ENCODE measurements at places on chromosomes 2 and 18.

DNA sequence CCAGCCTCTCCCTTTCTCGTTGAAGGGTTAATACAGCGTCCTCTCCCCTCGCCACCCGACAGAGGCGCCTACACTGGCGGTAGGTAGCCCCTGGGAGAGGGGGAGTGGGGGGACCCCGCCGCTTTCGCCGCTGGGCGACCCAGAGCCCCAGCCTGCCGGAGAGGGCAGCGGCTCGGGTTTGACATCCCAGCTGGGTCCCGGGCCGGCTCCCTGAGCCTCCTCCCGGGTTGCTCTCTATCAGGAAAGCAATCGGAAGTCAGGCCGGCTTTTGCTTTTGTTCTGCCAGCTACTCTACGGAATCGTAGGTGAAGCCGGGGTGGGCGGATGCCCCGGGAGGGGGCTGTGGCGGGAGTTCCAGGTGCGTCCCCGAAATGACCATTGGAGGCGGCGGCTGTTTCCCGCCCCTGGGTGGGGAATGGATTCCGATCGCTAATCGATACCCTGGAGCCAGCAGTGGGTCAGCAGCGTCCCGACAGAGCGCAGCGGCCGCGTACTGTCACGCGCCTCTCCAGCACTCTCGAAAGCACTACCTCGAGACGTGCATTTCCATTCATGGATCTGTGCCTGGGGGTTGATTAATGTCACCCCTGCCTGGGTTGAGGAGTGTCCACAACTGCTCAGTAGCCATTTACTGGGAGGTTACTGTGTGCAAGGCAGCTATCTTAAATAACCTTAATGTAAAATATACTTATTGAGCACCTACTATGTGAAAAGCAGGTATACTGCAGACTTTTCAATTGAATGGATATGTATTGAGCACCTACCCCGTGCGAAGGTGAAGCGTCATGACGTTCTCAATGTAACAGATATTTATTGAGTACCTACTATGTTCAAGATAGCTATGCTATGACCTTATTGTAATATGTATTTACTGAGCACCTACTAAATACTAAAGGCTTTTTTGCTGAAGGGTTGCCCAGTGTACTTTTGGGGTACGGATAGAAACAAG, 1.1 kb downstream of the MAPK4 start:
- no peak for DNase-seq

DNA sequence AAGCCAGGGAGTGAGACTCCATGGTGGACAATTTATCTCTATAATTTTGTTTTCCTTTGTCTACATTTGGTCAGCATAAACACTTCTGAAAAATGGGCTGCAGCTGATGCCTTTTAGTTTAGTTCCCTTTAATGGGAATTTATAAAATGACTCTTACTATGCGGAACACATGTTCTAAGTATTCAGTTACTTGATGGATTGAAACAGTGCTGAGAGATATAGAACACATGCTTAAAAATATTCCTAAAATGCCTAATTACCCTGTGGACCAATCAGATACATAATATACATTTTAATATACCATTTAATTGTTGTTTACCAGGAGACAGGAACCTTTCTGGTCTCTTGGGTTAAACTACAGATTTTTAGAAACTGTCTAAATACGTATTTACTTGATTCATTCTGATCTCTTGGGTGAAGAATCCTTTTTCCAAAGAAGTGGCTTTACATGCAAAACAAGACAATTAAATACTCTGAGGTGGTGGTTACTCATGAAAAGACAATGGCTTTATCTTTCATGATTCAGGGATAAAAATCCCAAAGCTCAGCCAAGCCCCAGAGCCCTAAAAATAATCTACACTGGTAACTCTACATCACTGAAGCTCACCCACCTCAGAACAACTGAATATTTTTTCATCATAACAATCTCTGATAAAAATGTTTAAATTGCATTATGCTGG, 128.1 kb upstream of the SERTAD2 start:
- no peak for DNase-seq

DNA sequence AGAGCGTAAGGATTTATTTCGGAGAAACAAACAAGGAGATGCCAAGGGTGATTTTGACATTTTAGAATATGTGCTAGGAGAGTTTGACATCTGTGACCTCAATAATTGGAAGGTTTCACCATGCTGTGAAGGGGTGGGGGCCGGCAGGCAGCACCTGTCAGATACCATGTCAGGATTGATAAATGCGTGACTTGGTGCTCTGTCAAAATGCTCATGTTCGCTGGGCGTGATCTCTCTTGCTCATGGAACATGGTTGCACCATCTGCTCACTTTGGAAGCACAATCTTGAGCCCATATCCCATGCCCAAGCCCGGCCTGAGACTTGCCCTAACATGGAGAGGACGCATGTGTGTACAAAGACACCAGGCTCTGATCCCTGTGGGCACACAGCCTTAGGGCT, 347.6 kb downstream of the RNF144A start:
- DNase-seq, result no peak

DNA sequence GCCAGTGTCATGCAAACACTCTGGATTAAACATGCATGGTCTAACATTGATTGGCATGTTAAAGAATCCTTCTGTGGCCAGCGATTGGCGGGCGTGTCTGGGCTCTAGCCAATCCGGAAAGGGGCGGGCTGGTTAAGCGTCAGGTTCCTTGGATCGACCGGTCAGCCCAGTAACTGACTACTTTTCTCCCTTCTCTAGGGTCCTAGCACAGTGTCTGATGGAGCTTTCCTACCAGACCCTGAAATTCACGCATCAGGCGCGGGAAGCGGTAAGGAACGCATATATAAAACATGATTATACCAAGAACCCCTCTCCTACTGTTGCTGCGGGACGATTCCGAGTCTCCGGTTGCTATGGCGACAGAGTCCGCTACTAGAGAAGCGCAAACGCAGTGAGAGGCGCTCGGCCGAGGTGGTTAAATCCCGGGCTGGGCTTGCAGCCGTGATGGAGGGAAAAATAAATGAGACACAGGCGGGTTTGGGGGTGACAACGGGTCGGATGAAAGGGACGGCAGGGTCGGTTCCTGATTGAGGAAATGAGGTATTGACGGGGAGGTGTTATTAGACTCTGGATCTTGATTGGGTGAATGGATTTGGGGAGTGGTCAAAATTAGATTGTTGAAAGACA, 29.4 kb downstream of the KATNAL2 start:
- peak; percentile 51 for DNase-seq

GRCh38 chr2:215530191-215530968, 94.5 kb upstream of the FN1 start:
- no peak for DNase-seq

DNA sequence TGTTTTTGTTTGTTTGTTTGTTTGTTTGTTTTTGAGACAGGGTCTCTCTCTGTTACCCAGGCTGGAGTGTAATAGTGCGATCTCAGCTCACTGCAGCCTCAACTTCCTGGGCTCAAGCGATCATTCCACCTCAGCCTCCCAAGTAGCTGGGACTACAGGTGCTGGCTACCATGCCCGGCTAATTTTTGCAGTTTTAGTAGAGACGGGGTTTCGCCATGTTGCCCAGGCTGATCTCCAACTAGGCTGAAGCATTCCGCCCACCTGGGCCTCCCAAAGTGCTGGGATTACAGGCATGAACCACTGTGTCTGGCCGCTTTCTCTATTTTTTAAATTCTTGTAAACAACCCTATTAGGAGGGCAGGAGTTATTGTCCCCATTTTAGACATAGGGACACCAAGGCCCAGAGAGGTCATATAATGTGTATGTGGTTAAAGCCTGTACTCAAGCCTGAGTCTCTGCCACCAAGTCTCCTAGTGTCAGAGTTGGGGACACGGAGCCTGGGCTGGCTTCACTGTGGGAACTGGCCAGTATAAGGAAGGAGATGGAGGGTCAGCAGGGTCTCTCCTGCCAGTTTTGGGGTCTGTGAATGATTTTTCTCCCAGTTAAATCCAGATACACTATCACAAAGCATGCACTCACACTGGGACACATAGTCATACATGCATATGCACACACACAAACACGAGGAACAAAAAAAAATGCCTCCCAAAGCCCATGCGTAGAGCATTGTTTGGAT, 27.5 kb upstream of the MCFD2 start:
- DNase-seq, result no peak

Measured in stimulated activated CD4-positive, alpha-beta T cell treated with anti-CD3 and anti-CD28 coated beads, Interleukin-4, amount 100 ng/mL, for 1 hour (primary cell).